Natural killer cell (primary cell): ENCODE measurements at places on chromosomes 11 and 22. TPM values are rescaled to one million over a fixed set of nuclear protein-coding genes. Genes with fewer than 3 reads are reported as not detected.
A peak's percentile ranks its signal among the peaks of the same experiment; 100 is the strongest.

- no peaks in the 10 kb centered on the region for H3K27me3 ChIP-seq
- no peak overlapping the region for H3K27ac ChIP-seq
- H3K4me1 ChIP-seq, result no peaks in the 10 kb centered on the region
Observed at GRCh38 chr11:120554766-120555432, 43.4 kb downstream of the GRIK4 start.

GRCh38 chr22:47626428-47627390 lies 864.3 kb downstream of the TBC1D22A start:
- H3K4me3 ChIP-seq, result no peak overlapping the region
- H3K27me3 ChIP-seq, result no peaks in the 10 kb centered on the region
- no peak for DNase-seq
- no peak overlapping the region for H3K27ac ChIP-seq
- no peaks in the 10 kb centered on the region for H3K36me3 ChIP-seq
- H3K4me1 ChIP-seq, result no peaks in the 10 kb centered on the region

Gene PARVG
- 146 TPM for total RNA-seq

GRCh38 chr11:122354025-122354697 lies 238.1 kb upstream of the BLID start:
- no peak overlapping the region for H3K27ac ChIP-seq
- no peak for DNase-seq
- no peaks in the 10 kb centered on the region for H3K27me3 ChIP-seq
- H3K4me1 ChIP-seq, result no peaks in the 10 kb centered on the region
- H3K4me3 ChIP-seq, result no peak overlapping the region

GRCh38 chr11:20274031-20274430 lies 89.5 kb upstream of the HTATIP2 start:
- H3K4me3 ChIP-seq, result no peak overlapping the region
- H3K27ac ChIP-seq, result no peak overlapping the region
- no peaks in the 10 kb centered on the region for H3K36me3 ChIP-seq
- no peaks in the 10 kb centered on the region for H3K4me1 ChIP-seq
- no peak for DNase-seq

GRCh38 chr11:118643995-118644345 lies 35.5 kb downstream of the TREH start:
- H3K27ac ChIP-seq, result no peak overlapping the region
- no peak for DNase-seq
- H3K27me3 ChIP-seq, result no peaks in the 10 kb centered on the region
- H3K36me3 ChIP-seq, result no peaks in the 10 kb centered on the region
- H3K4me3 ChIP-seq, result no peak overlapping the region

Gene CCDC188
- 0.64 TPM for total RNA-seq

DNA sequence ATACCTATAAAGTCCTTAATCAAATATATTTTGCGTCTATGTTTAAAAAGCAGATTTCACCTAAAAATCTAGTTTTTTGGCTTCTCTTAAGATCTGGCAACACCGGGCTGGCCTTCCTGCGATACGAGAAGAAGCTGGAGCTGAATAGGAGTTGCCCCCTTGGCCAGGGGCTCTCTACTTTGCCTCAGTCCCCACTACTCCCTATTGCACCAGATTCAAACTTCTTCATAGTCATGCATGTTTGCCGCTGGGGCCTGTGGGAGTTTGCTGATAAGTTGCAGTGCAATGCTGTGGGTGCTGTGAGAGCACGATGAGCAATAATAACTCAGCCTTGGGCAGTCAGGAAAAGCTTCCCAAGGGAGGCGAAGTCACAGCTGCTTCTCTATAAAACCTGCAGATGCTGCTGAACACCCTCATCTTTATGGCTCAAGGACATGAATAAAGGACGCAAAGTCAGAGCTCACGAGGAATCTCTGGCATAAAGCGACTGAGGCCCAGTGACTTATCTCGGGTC lies 15.2 kb upstream of the EIF3D start:
- H3K4me3 ChIP-seq, result no peak overlapping the region
- H3K36me3 ChIP-seq, result no peaks in the 10 kb centered on the region
- no peaks in the 10 kb centered on the region for H3K27me3 ChIP-seq
- no peak overlapping the region for H3K27ac ChIP-seq
- peaks cover under 1% of the 10 kb centered on the region for H3K4me1 ChIP-seq
- no peak for DNase-seq

DNA sequence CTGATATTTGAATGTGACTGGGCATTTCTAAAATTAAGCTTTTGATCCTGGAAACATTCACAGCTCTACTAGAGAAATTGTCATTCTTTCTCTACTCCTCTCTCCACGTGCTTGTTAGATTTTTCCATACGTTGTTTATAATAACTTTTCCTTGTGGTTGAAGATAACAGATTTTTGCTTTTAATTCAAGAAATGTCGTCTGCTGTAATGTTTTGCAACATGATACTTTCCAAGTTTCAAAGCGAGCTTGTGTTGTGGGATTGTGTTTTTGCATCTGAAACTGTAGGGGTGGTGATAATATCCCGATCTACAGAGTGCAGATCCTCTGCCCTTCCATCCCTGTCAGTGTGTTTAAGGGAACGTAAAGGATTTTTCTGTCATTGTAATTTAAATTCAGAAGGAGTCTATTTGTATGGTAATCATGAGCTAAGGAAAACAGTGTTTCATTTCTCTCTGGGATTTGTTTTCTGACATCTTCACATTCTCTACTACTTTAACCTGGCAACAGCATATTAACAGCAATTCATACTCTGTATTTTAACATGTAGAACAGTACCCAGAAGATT lies 321.4 kb downstream of the FAT3 start:
- no peak overlapping the region for H3K4me3 ChIP-seq
- no peaks in the 10 kb centered on the region for H3K4me1 ChIP-seq
- H3K27ac ChIP-seq, result no peak overlapping the region
- H3K27me3 ChIP-seq, result no peaks in the 10 kb centered on the region
- no peak for DNase-seq
- no peaks in the 10 kb centered on the region for H3K36me3 ChIP-seq

Gene MRGPRX3
- total RNA-seq, result not detected

Gene SERPIND1
- total RNA-seq, result not detected

Gene PDE3B
- total RNA-seq, result 42.3 TPM

Gene APOL2
- total RNA-seq, result 51.7 TPM

DNA sequence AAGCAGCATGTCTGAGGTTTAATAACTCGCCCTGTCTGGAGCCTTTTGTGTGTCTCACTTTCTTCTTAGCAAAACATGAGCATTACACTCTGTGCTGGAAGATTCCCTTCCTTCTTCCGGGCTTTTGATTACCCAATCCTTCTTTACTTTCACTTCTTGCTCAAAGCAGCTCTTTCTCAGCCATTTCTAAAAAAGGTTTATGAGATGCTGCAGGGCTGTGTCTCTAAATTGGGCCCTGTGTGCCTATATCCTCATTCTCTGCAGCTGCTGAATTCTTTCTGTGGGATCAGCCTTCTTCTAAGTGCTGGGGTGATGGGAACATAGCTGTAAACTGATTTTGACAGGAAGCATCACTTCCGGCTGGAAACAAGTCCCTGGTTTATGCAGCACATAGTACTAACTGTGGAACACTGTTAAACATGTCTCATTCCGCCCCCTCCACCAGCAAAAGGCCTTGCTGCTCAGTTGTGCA lies 71.8 kb downstream of the PIWIL4 start:
- H3K27ac ChIP-seq, result peak overlapping the region; percentile 18
- H3K4me1 ChIP-seq, result no peaks in the 10 kb centered on the region
- H3K27me3 ChIP-seq, result no peaks in the 10 kb centered on the region
- no peaks in the 10 kb centered on the region for H3K36me3 ChIP-seq
- no peak overlapping the region for H3K4me3 ChIP-seq

DNA sequence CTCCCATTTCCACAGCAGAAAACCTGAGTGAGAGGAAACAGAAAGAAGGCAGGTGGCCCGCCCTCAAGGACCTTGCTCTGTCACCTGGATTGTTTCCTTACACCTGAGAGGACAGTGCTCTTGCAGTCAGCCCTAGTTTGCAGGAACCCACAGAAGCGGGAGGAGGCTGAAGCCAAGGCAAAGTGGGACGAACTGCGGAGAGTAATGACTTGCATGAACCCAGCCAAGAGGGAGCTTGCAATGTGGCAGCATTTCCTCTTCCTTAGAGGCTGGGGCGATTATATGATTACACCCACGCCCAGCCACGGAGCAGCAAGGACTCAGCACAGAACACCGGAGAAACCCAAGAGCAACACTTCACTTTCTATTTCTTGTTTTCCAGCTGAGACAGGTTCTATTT lies 102.6 kb downstream of the SPON1 start:
- no peak overlapping the region for H3K4me3 ChIP-seq
- no peaks in the 10 kb centered on the region for H3K27me3 ChIP-seq
- peak; percentile 32 for DNase-seq
- H3K4me1 ChIP-seq, result peaks cover 11% of the 10 kb centered on the region
- H3K27ac ChIP-seq, result no peak overlapping the region

Gene BRD1
- 132 TPM for total RNA-seq

GRCh38 chr11:23099256-23099655 lies 239.0 kb upstream of the CCDC179 start:
- peaks cover 5% of the 10 kb centered on the region for H3K4me1 ChIP-seq
- no peak overlapping the region for H3K27ac ChIP-seq
- no peaks in the 10 kb centered on the region for H3K36me3 ChIP-seq
- H3K27me3 ChIP-seq, result no peaks in the 10 kb centered on the region
- no peak for DNase-seq

Gene SLC1A2
- total RNA-seq, result not detected

GRCh38 chr22:27420817-27421361 lies 380.7 kb downstream of the MN1 start:
- DNase-seq, result no peak
- H3K4me1 ChIP-seq, result no peaks in the 10 kb centered on the region
- H3K27ac ChIP-seq, result no peak overlapping the region
- H3K27me3 ChIP-seq, result no peaks in the 10 kb centered on the region
- H3K36me3 ChIP-seq, result no peaks in the 10 kb centered on the region

- no peak overlapping the region for H3K27ac ChIP-seq
- no peak for DNase-seq
- peaks cover 6% of the 10 kb centered on the region for H3K4me1 ChIP-seq
- no peaks in the 10 kb centered on the region for H3K27me3 ChIP-seq
Observed at GRCh38 chr11:64156235-64157011, 9.5 kb downstream of the MACROD1 start.

GRCh38 chr11:110081462-110082376 lies 11.5 kb upstream of the ZC3H12C start:
- no peaks in the 10 kb centered on the region for H3K36me3 ChIP-seq
- no peak overlapping the region for H3K4me3 ChIP-seq
- H3K27ac ChIP-seq, result no peak overlapping the region
- H3K27me3 ChIP-seq, result no peaks in the 10 kb centered on the region

GRCh38 chr11:128584253-128584652 lies 3.1 kb downstream of the ETS1 start:
- H3K36me3 ChIP-seq, result no peaks in the 10 kb centered on the region
- no peaks in the 10 kb centered on the region for H3K27me3 ChIP-seq
- no peak for DNase-seq
- H3K4me3 ChIP-seq, result no peak overlapping the region
- H3K4me1 ChIP-seq, result no peaks in the 10 kb centered on the region
- H3K27ac ChIP-seq, result no peak overlapping the region

GRCh38 chr22:21042978-21043859 lies 2.5 kb upstream of the LRRC74B start:
- H3K27me3 ChIP-seq, result no peaks in the 10 kb centered on the region
- H3K4me1 ChIP-seq, result peaks cover 25% of the 10 kb centered on the region
- no peaks in the 10 kb centered on the region for H3K36me3 ChIP-seq
- H3K4me3 ChIP-seq, result no peak overlapping the region
- no peak overlapping the region for H3K27ac ChIP-seq
- no peak for DNase-seq

- no peaks in the 10 kb centered on the region for H3K27me3 ChIP-seq
- no peaks in the 10 kb centered on the region for H3K36me3 ChIP-seq
- H3K4me1 ChIP-seq, result no peaks in the 10 kb centered on the region
- DNase-seq, result no peak
Observed at GRCh38 chr11:113073290-113073953, 112.2 kb downstream of the NCAM1 start.

DNA sequence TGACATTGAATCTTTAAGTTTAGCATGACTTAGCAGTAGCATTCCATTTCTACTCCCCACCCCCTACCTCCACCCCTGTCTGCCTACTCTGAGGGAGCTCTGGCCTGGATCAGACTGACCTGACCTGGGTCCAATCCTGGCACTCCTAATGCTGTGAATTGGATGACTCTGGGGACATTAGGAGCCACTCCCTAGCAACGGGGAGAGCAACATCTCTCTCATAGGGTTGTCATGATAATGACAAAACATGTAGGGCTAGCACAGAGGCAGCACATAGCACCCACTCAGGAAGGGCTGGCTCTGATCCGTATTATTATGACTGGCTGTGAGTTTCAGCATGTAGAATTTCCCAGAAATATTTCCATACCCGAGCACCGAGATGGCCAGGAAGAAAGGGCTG lies 40.5 kb downstream of the CABIN1 start:
- no peak overlapping the region for H3K4me3 ChIP-seq
- H3K36me3 ChIP-seq, result peaks cover 55% of the 10 kb centered on the region
- no peak for DNase-seq
- H3K27ac ChIP-seq, result no peak overlapping the region

- no peaks in the 10 kb centered on the region for H3K27me3 ChIP-seq
- peaks cover 21% of the 10 kb centered on the region for H3K4me1 ChIP-seq
- no peak for DNase-seq
- H3K4me3 ChIP-seq, result no peak overlapping the region
- H3K36me3 ChIP-seq, result no peaks in the 10 kb centered on the region
Observed at GRCh38 chr11:44970293-44970692, 19.6 kb upstream of the TP53I11 start.

GRCh38 chr11:16454289-16454863 lies 98.0 kb upstream of the SOX6 start:
- DNase-seq, result no peak
- H3K36me3 ChIP-seq, result no peaks in the 10 kb centered on the region
- no peak overlapping the region for H3K4me3 ChIP-seq
- H3K27ac ChIP-seq, result no peak overlapping the region
